CMK (cell line): ENCODE measurements at places on chromosomes 1 and 21.

- no peak for DNase-seq
These were observed 29.3 kb downstream of the MYOG start for GRCh38 chr1:203056516-203056915.

DNA sequence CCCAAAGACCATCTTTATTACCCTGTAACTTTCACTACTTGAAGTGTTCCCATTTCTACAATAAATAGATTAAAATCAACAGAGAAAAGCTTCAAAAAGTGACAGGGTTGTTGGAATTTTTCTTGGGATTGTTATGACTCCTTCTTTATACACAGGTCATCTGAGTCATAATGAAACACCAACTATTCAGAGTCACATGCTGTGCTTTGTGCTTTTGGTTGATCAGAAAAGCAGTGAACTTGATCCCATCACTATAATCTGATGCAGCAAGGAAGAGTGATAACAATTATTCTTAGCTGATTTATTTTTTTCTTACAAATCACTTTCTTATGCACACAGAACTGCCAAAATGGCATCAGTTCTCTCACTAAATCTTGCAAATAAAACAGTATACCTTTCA, 422.9 kb downstream of the PTBP2 start:
- no peak for DNase-seq

DNA sequence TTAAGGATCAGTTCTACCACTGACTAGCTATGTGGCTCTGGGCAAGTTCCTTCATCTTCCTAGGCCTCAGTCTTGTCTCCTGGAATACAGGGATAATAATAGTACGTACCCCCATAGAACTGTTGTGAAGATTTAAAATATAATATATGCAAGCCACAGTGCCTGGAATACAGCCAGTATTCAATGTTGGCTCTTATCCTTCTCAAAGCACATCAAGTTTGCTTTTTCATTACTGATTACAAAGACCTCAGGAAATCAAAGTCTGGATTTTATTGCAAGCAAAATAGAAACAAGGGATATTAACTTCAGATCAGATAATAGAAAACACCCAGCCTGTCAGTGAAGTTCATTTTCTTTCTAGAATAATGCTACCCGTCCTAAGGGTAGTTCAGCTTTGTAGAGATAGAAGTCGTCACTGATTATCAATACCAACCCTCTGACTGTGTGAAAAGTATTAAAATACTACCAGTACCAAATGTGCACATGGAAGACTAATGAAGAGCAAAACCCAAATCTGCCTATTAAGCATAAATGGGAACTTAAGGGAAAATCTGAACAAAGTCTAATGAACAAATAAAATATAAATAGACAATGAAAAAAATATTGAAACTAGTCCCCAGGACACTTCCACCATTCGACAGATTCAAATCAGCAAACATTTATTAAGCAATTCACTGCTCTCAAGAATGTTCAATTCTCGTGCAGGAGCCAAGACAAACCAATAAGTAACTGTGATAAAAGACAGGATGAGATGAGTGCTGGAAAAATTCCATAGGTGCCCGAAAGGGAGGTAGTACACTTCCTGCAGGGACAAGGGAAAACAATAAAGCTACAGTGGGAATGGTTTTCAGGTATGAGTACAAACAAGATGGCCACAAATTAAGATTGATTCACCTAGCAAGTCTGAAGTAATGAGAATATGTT, 206.2 kb downstream of the SMYD3 start:
- DNase-seq = no peak

DNA sequence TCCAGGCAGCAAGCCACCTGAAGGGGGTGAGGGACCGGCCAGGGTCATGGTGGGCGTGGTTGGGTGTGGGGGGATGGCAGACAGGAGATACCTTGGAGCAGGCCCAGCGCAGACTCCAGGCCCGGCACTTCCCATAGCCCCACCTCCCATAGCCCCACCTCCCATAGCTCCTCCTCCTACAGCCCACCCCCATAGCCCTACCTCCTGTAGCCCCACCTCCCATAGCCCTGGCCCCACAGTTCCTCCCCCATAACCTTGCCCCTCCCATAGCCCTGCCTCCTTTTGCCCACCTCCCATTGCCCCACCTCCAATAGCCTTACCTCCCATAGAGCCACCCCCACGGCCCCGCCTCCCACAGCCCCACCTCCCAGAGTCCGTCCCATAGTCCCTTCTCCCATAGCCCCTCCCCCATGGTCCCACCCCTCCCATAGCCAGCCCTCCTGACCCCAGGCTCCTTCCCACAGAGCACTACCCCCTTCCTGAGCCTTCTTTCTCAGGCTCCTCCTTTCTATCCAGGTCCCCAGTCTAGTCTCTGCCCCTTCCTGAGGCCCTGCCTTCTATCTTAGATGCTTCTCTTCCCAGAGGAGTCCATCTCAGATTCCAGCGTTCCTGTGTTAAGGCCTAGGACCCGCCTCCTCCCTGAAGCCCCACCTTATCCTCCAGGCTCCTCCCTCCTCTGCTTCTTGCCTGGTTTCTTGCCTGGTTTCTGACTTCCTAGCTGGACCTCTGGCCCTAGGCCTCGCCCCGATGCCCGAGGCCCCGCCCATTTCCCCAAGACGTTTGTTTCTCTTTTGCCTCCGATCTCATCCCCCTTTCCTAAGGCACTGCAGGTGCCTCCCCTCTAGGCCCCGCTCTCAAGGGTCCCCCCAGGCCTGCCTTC, 46.8 kb downstream of the PTPRU start:
- DNase-seq = peak; percentile 92

DNA sequence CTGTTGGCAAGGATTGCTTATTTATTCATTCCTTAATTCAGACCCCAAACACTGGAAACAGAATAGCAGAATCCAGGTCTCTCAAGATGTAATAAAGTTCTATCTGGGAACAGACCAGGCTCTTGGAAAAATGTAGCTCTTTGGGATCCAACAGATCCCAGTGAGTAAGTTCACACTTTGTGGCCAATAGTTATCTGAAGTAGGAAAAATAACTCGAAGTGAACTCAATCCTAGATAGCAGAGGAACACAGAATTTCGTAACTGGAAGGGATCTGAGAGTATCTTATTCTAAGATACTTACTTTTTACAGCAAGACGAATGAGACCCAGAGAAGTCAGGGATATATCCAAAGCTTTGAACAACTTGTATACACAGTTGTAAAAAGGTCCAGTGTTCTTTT, 150.7 kb upstream of the CD34 start:
- DNase-seq = no peak

DNA sequence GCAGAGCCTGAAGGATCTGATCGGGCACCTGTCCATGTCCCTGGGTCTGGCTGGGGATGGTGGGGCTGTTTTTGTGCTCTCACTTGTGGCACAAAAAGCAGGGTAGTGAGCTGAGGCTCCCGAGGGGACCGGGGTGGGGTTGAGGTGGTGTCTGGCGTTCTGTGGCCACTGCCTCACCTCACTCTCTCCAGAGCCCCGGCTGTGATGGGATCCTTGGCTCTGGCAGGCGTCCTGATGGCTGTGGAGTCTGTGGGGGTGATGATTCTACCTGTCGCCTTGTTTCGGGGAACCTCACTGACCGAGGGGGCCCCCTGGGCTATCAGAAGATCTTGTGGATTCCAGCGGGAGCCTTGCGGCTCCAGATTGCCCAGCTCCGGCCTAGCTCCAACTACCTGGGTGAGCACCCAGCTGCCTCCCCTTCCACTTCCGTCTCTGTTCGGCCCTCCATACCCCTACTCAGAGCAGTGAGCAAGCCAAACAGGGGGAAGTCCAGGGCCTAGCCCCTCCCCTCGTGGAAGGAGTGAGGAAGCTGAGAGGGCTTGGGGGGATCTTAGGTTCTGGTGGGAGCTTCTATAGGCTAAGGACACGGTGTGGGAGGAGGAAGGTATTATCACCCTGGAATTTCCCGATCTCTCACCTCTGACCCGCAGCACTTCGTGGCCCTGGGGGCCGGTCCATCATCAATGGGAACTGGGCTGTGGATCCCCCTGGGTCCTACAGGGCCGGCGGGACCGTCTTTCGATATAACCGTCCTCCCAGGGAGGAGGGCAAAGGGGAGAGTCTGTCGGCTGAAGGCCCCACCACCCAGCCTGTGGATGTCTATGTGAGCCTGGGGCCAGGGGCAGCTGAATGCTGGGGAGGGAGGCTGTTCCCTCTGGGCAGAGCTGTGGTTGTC, 7.0 kb downstream of the ADAMTSL4 start:
- DNase-seq = no peak

DNA sequence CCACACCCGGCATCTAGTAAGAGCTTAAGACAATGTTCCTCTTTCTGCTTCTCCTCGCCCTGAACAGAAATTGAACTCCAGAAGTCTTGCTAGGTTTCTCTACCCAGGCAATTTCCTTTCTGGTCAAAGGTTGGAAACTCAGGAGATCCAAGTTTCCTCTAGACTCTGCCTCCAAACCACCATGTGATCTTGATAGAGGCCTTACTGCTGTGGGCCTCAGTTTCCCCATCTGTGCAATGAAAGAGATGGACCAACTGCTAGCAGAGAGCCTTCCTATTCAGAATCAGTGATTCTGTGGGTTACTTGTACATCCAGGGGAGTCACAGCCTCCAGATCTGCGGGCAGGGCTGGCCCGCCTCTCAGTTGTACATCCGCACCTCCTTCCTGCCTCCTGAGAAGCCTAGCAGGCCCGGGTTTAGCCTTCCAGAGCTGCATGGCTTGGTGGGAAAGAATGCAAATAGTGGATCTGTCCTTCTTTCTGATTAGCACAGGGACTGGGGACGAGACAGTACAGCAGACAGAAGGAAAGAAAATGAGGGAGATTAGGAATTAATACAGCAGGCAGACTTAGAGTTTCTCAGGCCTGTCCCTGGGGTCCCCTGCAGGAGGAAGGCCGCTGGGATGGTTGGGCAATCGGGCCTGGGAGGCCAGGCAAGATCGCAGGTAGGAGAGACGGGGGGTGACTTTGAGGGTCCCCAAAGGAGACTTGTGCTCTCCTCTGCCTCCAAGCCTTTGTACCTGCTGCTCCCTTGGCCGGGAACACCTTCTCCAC, 83.9 kb downstream of the PAX7 start:
- DNase-seq = no peak

- no peak for DNase-seq
These were observed 78.5 kb downstream of the ITPKB start for GRCh38 chr1:226660410-226661182.

DNA sequence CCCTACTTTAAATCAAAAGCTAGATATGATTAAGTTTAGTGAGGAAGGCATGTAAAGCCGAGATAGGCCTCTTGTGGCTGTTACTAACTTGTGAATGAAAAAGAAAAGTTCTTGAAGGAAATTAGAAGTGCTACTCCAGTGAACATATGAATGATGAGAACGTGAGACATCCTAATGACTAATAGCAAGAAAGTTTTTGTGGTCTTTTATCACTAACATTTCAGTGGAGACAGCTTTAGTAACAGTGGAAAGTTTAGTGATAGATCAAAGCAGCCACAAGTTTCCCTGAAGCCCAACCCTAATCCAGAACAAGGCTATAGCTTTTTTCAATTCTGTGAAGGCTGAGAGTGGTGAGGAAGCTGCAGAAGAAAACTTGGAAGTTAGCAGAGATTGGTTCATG, 73.6 kb upstream of the LRRC8B start:
- DNase-seq = no peak

DNA sequence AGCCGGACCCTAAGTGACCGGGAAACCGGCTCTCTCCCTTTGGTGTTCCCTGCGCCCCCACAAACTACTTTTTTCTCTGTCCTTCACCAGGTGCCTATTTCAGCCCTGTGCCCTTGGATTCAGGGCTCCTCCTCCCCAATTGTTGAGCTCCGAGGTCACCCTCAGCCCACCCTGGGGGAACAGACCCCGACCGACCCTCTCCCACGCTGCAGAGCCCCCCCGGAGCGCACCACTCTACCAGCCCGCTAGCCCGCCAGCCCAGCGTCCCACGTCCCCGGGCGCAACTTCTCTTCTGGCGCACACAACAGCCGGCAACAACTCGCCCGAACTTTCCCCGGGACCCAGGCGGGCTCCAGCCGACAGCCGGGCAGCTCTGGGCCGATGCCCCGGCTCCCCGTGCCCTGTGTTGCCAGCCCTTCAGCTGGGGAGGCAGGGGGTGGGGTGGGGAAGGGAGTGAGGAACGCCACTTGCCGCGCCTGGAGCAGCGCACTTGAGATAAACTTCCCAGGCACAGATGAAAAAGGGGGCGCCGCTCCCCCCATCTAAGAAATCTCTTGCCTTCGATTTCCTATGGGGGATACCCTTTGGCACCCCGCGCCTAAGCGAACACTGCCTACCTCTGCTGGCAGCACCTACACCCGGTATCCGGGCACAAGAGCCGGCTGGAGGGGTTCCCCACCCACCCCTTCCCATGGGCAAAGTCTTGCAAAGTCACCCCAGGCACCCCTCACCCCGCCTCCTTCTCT, 997 bp downstream of the CASZ1 start:
- DNase-seq = no peak

DNA sequence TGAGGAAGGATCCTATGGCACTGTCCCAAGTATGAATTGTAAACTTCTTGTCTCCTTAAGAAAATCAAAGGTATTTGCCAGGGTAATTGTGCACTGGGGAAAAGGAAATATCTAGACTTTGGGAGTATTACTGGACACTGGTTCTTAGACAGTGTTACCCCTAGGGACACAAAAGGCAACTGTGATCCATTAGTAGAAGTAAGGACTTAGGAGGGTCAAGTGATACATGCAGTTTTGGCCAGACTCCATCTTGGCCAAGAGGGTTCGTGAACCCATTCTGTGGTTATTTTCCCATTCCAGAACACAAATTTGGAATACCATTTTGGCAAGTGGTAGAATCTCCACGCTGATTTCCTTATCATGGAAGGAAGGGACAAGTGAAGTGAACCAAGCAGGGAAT, 98.1 kb downstream of the TM2D1 start:
- DNase-seq = no peak

GRCh38 chr1:89516055-89516454, 8.6 kb upstream of the LRRC8B start:
- no peak for DNase-seq

GRCh38 chr1:15687446-15687845, 3.3 kb downstream of the PLEKHM2 start:
- DNase-seq = no peak

GRCh38 chr1:175877939-175878737, 134.7 kb upstream of the TNR start:
- DNase-seq = no peak

DNA sequence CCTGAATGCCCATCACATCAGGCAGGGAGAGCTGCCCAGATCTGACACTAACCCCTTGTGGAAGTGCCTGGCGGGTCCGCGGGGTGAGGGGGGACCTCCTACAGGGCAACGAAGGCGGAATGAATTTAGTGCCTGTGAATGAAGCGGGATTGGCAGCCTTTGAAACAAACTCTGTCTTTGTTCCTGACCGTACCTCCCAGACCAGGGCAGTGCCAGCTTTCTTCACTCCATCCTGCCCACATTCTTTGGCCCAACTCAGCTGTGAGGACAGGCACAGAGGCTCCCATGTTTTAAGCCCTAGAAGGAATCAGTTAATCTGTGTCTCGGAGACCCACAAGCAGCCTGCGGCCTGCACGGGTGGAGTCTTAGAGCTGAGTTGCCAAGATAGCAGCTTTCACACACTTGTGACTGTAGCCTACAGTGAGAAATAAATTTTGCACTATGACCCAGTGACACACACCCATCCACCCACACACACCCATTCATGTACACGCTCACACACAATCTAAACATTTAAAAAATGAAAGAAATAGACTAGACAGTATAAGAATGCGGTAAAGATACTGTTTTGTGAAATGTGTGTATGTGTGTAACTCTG, 60.1 kb upstream of the USP24 start:
- no peak for DNase-seq
